Fibroblast of the conjunctiva (primary cell): ENCODE measurements at places on chromosomes 12 and 14.

DNA sequence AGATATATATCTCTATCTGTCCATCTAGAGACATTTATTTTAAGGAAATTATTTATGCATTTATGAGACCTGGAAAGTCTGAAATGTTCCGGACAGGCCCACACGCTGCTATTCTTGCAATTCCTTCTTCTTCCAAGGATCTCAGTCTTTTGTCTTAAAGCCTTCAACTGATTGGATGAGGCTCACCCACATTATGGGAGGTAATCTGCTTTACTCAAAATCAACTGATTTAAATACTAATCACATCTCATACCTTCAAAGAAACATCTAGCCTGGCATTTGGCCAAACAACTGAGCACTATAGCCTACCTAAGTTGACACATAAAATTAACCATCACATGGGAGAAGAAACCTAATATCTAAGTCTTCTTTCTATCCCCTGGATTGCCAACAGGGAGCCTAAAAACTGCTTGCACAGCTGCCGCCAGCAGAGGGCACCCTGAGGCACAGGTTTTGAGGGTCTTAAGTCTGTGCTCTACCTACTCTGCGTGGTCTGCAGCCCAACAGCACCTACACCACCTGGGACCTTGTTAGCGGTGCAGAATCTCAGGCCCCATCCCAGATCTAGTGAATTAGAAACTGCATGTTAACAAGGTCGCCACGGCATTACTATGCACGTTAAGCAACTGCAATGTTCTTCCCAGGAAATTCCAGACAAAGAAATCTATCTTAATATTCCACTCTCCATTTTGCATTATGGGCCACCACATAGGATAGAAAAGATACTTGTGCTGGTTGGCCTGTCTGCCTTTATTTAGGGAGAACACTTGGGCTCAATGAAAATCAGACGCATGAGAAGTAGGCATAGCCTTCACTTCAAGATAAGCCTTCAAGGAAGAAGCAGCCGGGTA, 249.7 kb downstream of the FOXG1 start:
- DNase-seq: peak; percentile 41

DNA sequence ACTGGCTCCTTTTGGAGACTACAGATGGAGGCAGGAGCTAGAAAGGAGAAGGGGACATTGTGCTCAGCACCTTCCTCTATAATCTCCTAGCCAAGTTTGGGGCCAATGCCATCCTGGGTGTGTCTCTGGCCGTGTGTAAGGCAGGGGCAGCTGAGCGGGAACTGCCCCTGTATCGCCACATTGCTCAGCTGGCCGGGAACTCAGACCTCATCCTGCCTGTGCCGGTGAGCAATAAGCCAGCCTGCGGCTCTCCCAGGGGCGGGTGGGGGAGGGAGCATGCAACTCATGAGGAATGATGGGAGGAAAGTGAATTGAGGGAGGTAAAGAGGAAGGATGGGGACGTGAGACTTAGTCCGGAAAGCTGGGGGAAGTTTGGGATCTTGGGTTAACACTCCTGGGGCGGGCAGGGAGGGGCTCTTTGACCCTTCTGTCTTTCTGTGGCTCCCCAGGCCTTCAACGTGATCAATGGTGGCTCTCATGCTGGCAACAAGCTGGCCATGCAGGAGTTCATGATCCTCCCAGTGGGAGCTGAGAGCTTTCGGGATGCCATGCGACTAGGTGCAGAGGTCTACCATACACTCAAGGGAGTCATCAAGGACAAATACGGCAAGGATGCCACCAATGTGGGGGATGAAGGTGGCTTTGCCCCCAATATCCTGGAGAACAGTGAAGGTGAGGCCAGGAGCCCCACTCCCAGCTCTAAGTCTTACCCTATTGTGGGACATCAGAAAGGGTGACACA, 3.3 kb downstream of the ENO2 start:
- no peak for DNase-seq

DNA sequence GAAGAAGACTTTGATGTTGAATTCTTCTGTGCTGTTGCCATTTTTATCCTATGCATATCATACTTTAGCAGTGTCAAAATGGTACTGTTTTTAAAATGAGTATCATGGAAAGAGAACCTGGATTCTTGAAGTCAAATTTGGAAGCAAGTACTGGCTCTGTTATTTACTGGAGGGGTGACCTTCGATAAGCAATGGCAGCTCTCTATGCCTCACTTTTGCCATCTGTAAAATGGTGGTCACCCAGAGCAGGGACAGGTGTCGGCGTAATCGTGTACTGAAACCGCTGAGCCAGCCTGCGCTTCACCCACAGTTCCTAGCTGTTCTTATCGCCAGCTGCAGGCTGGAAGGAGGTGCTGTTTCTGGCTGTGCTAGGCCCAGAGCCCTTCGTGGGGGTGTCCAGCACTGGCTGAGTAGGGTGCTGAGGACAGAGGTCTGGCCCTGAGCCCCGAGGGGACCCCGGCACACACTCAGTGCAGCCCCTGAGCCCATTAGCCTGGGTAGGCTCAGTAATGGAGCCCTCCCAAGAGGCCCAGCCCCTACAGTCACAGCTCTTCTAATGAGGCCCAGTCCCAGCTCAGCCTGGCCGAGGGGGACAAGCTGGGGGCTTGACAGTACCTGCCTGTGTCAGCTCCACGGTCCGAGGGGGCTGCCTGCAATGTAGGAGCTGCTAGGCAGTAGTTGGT, 183.5 kb downstream of the PHETA1 start:
- no peak for DNase-seq

DNA sequence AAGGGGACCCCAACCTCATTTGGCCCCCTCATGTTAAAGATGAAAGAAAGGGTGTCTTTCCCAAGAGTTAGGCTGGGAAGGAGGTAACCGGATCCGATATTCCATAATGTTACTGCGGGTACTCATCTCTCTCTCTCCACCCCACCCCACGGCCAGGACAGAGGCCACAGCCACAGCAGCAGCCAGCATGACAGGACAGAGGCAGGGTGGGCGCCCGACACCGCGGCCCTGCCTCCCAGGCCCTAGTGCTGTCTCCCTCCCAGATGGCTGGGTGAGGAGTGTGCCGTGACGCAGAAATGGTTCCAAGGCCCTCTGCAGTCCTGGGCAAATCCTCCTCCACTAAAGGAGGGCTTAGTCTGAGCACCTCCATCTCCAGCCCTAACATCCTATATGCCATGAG, 6.2 kb downstream of the SLC6A12 start:
- no peak for DNase-seq

DNA sequence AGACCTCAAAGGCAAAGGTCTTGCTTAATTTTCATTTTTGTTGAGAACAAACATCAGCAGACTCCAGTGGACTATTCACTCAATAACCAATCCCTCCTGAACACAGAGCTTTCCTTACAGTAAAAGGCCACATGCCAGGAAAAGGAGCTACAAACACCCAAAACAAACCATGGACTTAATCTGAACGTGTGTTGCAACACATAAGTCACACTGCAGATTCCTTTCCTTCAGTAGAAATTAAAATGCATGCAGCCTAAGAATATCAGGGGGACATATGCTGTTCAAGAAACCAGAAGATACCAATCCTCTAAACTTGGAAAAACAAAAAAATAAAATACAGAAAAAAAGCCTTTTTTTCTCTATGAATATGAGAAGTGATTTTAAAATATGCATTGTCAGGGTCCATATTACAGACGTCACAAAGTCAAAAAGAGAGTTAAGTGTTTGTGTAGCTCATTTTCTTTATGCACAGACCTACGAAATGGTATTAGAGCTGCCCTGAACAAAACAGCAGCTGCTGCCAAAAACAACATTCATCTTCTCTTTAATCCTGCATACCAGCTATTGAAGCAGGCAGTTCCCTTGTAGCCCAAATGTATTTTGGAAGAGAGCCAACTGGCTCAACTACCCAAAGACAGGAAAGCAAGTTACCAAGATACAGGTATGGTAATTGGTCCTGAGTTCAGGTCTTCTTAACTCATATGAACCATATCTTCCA, 26.2 kb downstream of the KITLG start:
- peak; percentile 93 for DNase-seq

DNA sequence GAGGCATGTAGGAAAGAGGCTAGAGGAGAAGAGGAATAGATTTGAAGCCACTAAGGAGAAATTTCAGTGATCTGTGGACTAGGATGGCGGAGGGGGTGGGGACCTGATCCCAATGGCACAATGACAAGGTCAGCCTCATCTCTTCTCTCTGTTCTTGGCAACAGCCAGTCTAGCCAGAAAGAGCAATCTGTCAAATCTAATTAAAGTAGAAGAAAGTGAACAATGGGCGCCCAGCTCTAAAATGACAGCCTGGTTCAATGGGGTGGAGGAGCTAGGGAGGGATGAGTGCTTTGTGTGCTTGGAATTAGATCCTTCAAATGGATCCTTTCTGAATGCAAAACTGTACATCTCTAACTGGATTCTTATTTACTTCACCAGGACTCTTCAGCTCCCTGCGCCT, 37.2 kb upstream of the TUBA1C start:
- DNase-seq: no peak
